ENCODE measurements at places on chromosomes 1 and 21. TPM values are rescaled to one million over a fixed set of nuclear protein-coding genes. Genes with fewer than 3 reads are reported as not detected.

TPR gene
- 22.8 TPM for polyA plus RNA-seq

ZNF692 gene
- 120 TPM for polyA plus RNA-seq

ARMH1 gene
- 1.1 TPM for polyA plus RNA-seq

VWA5B1 gene
- not detected for polyA plus RNA-seq

RIIAD1 gene
- not detected for polyA plus RNA-seq

NUP210L gene
- 0.02 TPM for polyA plus RNA-seq

ADAMTS4 gene
- 0.82 TPM for polyA plus RNA-seq

MLLT11 gene
- polyA plus RNA-seq, result 0.72 TPM

GBP4 gene
- polyA plus RNA-seq, result 3.9 TPM

PTCH2 gene
- 0.71 TPM for polyA plus RNA-seq

GBP1 gene
- 13.7 TPM for polyA plus RNA-seq
